ENCODE measurements at places on chromosomes 16 and 17. TPM values are rescaled to one million over a fixed set of nuclear protein-coding genes. Genes with fewer than 3 reads are reported as not detected.

The BOLA2 gene
- 25.0 TPM for total RNA-seq

DNA sequence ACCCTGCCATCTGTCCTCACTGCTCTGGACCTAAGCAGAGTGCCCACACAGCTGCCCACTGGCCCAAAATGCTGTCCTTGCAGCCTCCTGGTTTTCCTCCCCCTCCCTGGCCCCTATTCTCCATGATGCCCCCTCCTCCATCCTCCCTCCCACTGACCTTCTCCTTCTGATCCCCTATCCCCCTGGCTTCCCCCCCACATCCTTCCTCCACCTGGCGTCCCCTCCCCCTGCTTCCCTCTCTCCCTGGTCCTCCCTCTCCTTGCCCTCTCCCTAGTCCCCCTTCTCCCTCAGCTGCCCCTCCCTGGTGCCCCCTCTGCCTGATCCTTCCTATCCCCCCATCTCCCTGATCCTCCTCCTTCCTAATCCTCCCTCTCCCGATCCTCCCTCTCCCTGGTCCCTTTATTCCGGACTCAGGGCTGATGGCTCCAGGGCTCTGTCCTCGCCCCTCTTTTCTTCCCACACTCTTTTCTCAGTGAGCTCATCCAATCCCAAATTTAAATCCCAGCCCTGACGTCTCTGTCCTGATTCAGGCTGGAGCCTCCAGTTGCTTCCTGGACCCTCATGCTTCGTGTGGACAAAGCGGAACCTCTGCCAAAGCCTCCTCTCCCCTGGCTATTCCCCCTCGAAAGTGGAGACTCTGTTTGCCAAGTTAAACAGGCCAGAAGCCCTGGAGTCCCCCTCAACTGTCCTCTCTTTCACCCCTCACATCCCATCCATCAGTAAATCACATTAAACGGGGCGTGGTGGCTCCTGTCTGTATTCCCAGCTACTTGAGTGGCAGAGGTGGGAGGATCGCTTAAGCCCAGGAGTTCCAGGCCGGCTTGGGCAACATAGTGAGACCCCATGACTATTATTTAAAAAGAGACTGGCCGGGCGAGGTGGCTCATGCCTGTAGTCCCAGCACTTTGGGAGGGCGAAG, 18.1 kb upstream of the RHBDF2 start:
- no peak for DNase-seq

The TOM1L1 gene
- total RNA-seq = 28.7 TPM

DNA sequence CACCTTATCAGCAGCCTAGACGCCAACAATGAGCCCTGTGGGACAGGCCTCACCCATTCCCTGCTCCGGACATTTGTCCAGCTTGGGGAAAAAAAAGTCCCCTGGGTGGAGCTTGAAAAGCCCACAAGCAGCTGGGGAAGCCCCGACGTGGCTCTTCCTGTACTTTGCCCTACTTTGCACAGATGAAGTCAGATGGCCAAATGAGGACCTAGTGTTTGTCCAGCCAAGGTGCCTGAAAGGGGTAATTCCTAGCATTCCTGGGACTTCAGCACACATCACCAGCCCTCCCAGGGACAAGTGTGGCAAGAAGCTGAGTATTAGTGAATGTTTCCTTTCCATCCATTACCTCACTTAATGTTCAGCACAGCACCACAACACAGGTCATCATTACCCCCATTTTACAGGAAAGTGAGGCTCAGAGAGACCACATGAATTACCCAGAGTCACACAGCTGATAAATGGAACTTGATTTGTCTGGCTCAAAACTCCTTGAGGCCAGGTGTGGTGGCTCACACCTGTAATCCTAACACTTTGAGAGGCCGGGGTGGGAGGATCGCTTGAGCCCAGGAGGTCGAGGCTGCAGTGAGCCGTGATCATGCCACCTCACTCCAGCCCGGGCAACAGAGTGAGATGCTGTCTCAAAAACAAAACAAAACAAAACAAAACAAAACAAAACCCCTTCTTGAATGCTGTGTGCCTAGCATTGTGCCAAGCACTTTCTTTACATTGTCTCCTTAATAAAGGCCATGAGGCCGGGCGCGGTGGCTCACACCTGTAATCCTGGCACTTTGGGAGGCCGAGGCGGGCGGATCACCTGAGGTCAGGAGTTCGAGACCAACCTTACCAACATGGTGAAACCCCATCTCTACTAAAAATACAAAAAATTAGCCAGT, 19.9 kb upstream of the PLLP start:
- DNase-seq = peak; percentile 41

DNA sequence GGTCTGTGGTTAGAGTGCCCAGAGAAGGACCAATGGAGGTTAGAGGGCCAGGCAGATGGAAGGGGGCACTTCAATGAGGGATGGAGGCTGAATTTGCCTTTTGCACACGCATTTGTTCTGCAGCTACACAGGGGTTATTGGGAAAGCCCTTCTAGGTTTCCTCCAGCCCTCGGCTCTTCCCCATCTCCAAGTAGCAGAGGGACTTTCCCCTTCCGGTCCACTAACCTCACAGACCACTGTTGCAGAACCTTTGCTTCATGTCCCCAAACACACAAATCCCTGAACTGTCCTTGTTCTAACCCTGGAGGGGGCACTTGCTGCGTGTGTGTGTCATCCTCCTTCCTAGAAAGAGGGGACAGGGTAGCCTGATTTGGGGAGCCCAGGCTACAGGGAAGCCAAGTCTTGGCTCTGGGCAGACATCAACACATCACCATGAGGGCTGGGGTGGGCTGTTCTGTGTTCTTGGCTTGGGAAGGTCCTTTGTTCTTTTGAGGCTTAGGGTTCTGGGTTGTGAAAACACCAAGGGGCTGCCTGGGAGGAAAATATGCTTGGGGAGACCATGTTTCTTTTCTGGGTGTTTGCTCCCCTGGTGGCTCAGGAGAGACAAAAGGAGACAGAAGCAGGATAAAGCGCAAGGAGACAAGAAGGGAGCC, 7.3 kb upstream of the NR1D1 start:
- no peak for DNase-seq

DNA sequence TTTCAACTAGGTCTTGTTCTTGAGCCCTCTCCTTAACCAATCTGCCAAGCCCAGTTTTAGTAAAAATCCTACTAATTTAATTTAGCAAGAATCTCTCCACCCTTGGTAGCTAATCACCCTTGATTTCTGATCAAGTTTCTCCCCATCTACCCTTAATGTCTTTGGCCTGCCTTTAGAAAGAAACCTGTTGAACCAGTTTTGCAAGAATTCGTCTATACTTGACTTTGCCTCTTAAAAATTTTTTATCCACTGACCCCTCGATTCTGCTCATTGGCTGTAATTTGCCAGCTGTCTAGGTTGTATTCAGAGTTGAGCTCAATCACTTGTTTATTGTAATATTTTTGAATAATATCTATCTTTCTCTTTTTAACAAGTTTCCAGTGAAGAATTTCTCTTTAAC, 1138.5 kb downstream of the CDH11 start:
- DNase-seq = no peak

- no peak for DNase-seq
Measured at GRCh38 chr16:13231365-13231764, 330.0 kb downstream of the SHISA9 start.

The MPP3 gene
- 18.2 TPM for total RNA-seq

The KCNH4 gene
- 0.56 TPM for total RNA-seq

The PRAC2 gene
- 2.6 TPM for total RNA-seq

- no peak for DNase-seq
Measured at GRCh38 chr17:17527534-17527933, 31.3 kb upstream of the RASD1 start.

DNA sequence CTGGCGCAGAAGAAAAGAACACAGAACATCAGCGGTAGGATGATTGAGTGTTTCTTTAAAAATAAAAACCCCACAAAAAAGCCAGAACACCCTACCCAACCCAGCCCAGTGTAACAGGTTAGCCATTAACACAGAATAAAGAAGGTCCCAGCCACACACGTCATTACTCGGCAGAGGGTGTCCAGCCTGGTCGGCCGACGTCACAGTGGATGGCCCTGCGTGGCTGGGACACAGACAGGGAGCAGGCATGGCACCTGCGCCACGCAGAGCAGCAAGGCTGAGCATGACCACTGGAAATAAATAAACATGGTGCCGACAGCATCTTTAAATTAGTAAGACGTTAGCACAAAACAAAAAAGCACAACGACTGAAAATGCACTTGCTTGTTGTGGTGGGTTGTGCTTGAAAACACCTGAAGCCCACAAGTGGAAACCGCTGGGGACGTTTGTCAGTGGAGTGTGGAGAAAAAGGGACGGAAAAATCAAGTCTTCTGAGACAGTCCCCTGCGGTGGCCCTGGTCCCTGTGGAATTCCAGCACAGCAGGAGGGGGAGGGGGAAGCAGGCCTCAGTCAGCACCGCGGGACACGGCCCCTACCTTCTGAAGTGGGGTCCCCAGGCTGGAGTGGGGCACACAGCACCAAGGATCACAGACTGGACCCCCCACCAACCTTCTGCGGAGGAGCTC, 39.2 kb downstream of the SLC7A5 start:
- DNase-seq = no peak

The NOD2 gene
- total RNA-seq = 1.6 TPM

The TANGO6 gene
- total RNA-seq = 39.4 TPM

The TBKBP1 gene
- 23.3 TPM for total RNA-seq

- DNase-seq = no peak
Measured at GRCh38 chr16:583815-584591, 5.9 kb upstream of the RAB40C start.

DNA sequence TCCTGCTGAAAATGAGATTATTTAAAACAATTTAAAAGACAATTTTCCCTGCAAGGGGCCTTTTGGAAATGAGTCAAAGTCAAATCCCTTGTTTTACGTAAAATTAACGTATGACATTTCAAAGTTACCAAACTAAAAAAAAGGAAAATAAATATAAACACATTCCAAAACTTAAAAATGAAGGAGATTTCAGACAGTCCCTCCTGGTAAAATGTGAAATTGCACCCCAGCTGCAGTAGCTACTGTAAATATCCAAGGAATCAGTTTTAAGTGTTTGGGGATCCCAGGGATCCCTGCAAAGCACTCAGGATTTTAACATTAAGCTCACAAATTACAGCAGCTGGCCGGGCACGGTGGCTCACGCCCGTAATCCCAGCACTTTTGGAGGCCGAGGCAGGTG, 63.3 kb downstream of the NXN start:
- no peak for DNase-seq

GRCh38 chr17:75611851-75612429, 21.3 kb upstream of the SMIM5 start:
- no peak for DNase-seq

The VMO1 gene
- total RNA-seq = 0.62 TPM

The TSPAN10 gene
- 1.2 TPM for total RNA-seq

The CRYM gene
- 14.6 TPM for total RNA-seq

The SLC5A11 gene
- 0.39 TPM for total RNA-seq

The SOX15 gene
- 2.8 TPM for total RNA-seq

The AKAP10 gene
- total RNA-seq = 38.4 TPM

GRCh38 chr16:84098939-84099338, 17.8 kb downstream of the MBTPS1 start:
- no peak for DNase-seq

The STRADA gene
- total RNA-seq = 78.7 TPM

DNA sequence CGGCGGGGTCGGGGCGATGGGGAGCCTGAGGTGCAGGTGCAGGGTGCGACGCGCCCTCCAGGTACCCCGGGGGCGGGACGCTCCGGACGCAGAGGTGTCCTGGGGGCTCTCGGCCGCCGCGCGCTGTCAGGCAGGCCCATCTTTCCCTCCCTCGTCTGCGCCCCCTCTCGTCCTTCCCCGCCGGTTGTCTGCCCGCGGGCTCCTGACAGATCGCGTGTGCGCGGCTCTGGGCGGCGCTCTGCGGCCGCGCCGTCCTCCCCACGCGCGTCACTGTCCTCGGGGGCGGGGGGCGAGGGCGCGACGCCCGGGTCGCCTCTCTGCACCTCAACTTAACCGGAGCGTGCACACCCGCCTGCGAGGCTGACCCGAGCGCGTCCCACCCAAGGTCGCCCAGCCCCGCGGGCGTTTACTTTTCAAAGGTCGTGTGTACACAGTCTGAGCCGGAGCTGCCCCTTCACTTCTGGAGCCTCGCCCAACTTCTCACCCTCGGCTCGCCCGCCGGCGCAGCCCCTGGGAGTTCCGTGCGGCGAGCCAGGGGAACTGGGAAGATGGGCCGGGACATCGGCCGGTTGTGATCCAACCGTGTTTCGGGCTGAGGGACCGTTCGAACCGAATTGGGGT, 512 bp downstream of the AKAP1 start:
- peak; percentile 56 for DNase-seq

The TPSG1 gene
- not detected for total RNA-seq

The C1QTNF8 gene
- 1.3 TPM for total RNA-seq

GRCh38 chr17:49567871-49568694, 7.6 kb upstream of the NXPH3 start:
- peak; percentile 95 for DNase-seq

The CCL3 gene
- 0.56 TPM for total RNA-seq

DNA sequence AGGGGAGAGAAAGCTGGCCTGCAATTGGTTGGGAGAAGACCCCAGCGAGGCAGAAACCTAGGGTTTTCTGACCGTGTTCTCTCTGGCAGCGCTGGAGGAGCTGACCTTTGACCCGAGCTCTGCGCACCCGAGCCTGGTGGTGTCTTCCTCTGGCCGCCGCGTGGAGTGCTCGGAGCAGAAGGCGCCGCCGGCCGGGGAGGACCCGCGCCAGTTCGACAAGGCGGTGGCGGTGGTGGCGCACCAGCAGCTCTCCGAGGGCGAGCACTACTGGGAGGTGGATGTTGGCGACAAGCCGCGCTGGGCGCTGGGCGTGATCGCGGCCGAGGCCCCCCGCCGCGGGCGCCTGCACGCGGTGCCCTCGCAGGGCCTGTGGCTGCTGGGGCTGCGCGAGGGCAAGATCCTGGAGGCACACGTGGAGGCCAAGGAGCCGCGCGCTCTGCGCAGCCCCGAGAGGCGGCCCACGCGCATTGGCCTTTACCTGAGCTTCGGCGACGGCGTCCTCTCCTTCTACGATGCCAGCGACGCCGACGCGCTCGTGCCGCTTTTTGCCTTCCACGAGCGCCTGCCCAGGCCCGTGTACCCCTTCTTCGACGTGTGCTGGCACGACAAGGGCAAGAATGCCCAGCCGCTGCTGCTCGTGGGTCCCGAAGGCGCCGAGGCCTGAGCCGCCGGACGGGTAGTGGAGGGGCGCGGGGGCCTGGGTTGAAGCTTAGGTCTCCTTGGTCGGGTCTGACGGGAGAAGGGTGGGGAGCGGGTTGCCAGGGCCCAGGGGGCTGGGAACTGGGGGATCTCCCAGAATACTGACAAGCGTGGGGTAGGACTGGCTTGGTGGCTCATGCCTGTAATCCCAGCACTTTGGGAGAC, 7.4 kb upstream of the PYDC1 start:
- peak; percentile 24 for DNase-seq

DNA sequence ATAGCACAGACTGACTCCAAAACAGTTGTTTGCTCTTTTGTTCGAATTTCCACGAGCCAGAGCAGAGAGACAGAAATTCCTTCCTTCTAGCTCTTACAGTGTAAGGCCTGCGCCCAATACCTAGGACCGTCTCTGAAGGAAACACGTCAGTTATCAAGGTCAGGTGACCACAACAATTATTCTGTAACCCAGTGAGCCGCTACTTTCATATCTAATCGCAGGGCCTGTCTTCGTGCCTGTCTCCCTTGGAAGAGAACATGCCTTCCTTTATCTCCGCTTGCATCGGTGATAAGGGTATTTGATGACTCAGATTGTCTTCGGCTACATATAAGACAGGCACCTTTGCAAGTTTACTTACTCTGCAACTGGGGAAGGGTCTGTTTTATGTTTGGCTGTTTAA, 288.0 kb downstream of the MAF start:
- DNase-seq = peak; percentile 17

The CCL15 gene
- 0.87 TPM for total RNA-seq

The HOXB5 gene
- total RNA-seq = 0.50 TPM

Measured in testis (tissue), 5 donors.